Kasumi-1 (cell line): ENCODE measurements at places on chromosomes 5 and 9.

- no peak for DNase-seq
These were observed 6.6 kb downstream of the ARL10 start for GRCh38 chr5:176371621-176372539.

GRCh38 chr5:149280802-149281201 is 9.1 kb downstream of the AFAP1L1 start:
- DNase-seq, result no peak

DNA sequence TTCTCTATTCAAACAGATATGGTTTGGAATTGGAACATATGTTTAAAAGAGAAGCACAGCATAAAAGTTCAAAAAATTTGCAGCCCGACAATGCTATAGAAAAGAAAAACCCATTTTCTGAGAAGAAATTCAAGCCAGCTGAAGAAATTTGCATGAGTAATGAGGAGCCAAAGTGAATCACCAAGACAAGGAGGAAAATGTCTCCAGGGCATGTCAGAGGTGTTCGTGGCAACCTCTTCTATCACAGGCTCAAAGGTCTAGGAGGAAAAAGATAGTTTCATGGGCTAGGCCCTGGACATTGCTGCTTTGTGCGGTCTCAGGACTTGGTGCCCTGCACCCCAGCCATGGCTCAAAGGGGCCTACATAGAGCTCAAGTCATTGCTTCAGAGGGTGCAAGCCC is 134.8 kb upstream of the ADAMTS16 start:
- no peak for DNase-seq

DNA sequence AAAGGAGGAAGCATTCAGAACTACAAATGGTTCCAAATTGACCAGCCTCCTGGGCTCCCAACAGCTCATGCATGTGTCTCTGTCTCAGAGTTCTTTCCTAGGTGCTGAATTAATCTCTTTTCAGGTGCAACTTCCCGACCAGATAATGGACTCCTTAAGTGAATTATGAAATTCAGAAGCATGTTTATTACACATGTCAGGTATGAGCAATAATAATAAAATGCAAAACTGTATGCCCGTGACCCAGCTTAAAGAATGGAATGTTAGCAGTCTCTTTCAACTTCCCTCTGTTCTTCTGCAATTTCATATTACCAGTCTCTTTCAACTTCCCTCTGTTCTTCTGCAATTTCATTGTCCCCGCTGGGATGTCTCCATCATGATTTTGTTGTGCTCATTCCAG is 60.4 kb downstream of the FBXL7 start:
- no peak for DNase-seq

GRCh38 chr9:110049699-110050450 is 158.1 kb downstream of the C9orf152 start:
- DNase-seq, result peak; percentile 29
